ENCODE measurements at places on chromosomes 12 and 14.

DNA sequence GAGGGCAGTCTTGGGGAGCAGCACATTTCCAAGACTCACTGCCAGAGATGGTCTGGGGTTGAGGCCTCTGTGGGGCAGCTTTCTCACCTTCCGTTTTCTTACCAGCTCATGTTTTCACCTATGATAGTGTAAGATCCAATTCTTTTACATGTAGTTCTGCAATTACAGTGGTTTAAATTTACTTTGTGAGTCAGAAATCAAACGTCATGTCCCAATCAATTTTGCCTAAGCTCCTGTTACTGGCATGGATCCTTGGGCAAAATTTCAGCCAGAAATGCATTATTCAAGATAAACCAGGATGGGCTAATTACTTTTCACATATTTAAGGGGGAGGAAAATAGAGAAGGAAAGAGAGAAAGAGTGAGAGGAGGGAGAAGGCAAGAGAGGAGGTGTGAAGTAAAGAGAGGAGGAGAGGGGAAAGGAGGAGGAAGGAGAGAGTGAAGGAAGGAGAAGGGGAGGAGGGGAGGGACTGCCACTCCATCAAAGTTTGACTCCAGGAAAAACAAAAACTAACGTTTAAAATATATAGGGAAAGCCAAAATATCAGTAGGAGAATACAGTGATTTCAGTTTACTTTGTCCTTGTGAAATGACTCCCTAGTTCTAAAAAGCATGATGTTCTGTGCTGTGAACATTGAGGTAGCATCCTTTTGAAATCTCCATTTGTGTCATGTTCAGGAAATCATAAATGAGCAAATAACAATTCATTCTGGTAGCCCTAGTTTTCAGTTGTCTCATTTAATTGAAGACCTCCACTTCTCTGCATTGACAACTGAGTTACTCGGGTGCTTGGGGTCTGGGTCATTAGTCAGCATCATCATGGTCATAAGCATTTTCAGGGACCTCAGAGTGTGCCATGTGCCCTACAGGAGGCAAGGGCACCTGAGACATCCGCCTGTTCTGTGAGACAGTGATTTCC is 3.0 kb downstream of the BMAL2 start:
- no peak for DNase-seq

DNA sequence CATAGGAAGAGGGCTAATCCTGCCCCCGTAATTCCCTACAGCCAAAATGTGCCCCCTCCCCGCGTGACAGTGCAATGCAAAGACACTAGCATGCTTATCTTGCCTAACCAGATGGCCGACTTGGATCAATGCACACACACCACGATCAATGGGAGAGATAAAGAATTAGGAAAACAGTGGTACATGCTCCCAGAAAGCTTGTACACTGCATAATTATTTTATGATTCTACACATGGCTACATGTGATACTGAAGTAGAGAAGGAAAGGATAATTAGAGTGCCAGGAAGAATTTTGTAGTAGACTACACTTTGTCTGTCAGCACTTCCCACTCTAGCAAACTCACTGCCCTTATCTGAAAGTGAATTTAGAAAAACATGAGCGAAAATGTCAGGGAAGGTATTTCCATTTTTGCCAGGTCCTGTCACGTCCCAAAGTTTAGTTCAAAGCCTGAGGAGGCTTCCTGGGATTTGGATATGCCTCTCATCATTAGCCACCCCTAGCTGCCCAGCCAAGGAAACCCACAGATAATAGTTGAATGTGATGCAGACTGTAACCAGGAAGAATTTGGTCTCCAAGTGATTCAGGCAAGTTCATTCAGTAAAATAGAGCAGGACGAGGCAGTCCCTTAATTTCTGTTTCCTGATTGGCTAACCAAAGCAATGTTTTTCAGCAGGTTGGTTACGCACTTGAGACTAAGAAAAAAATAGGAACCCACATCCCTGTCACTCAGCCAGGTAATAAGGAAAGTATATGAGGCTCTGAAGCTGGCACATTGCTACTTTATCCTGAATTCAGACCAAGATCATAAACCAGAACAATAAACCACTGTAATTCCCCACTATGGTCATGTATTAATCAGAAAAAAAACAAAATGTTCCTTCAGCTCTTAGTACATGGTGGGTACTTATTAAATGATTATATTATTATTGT is 199.6 kb upstream of the OTX2 start:
- DNase-seq: peak; percentile 80

GRCh38 chr12:45655186-45655585 is 74.3 kb upstream of the ARID2 start:
- DNase-seq: no peak

- no peak for DNase-seq
Observed at GRCh38 chr12:130421896-130422295, 84.2 kb downstream of the PIWIL1 start.

DNA sequence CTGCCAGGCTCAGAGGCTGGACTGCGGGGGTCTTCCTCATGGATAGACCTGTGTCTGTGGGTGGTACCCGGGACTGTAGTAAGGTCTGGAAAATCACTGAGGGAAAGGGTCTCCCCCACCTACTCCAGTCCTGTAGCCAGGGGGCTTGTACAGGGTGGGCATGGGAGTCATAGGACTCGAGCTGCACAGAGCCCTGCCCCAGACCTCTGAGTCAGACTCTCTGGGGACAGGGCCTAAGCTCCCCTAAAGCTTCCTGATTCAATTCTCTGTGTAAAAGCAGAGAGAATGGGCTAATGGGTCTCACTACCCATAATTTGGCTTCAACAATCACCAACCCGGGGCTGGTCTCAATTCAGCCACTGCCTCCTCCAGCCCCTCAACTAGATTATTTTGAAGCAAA is 27.0 kb downstream of the LRTM2 start:
- DNase-seq: no peak

DNA sequence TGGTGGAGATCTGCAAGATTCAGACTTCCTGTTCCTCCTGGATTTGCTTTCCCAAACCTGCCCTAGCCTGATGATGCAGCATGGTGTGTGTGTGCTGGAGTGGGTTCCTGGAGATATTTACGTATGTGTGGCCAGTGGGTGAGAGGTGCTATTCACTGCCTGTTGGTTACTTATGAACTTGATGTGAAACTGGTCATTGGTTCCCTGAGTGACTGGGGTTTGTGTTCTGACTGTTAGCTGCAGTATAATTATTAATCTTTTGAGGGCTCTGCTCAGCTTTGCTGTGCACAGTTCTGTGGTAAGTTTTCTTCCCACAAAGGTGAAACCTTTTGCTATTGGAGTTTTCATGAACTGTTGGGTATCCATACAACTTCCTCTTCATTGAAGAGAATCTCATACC is 541.8 kb upstream of the FBXO33 start:
- DNase-seq: no peak

GRCh38 chr12:6896846-6897435 is 7.7 kb upstream of the LRRC23 start:
- peak; percentile 31 for DNase-seq

DNA sequence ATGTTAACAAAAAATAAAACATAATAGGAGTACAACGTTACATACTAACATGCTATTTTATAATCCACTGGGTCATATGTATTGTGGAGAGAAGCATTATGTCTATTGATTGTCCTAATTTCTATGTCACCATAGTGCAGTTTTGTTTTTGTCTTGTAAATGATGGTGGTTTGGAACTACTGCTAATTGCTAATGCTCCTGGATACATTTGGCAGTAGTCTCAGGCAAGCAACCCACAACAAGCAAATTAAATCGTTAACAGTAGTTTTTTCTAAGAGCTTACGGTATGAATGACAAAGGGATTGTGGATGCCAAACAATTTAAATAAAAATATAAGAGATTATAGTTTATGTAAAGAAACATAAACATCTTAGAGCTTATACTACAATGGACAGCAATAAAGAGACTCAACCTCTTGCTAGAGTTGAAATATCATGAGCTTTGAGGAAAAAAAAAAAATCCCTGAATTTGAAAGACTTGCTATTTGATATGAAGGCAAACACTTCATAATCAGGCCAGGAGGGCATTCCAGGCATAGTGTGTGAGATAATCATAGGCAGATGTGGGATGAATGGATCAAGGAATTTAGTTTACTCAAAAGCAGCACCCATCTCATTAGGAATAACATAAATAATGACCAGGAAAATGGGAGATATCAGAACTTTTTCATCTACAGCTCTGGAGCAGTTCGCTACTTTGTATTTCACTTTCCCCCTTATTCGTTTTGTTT is 181.3 kb downstream of the CCDC59 start:
- DNase-seq: peak; percentile 48

GRCh38 chr12:51202718-51203117 is 15.1 kb downstream of the POU6F1 start:
- DNase-seq: no peak

DNA sequence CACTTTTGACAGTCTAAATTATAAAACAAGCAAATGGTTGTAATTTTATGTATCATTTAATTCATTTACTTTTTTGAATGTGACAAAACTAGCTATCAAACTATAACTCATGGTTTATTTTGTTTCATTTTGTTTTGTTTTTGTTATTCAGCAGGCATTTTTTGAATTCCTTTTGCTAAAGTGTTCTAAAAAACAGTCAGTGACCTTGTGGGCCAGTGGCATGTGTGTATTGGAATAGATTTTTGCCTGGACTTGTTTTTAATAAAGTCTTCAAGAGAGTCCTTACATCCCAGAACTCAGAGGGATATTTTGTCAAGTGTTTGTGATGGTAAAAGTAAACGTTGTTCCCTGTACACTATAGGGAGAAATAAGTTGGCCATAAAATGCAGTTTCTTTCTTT is 369.7 kb upstream of the SYT1 start:
- DNase-seq: no peak

- no peak for DNase-seq
Observed at GRCh38 chr12:121120323-121120722, 12.4 kb upstream of the P2RX7 start.

GRCh38 chr14:57846596-57846995 is 19.3 kb downstream of the SLC35F4 start:
- no peak for DNase-seq

- DNase-seq: no peak
Observed at GRCh38 chr12:131773582-131774221, 54.5 kb upstream of the MMP17 start.

GRCh38 chr14:26527095-26527494 is 70.7 kb downstream of the NOVA1 start:
- DNase-seq: no peak

GRCh38 chr12:104671409-104672095 is 214.8 kb downstream of the CHST11 start:
- DNase-seq: no peak

DNA sequence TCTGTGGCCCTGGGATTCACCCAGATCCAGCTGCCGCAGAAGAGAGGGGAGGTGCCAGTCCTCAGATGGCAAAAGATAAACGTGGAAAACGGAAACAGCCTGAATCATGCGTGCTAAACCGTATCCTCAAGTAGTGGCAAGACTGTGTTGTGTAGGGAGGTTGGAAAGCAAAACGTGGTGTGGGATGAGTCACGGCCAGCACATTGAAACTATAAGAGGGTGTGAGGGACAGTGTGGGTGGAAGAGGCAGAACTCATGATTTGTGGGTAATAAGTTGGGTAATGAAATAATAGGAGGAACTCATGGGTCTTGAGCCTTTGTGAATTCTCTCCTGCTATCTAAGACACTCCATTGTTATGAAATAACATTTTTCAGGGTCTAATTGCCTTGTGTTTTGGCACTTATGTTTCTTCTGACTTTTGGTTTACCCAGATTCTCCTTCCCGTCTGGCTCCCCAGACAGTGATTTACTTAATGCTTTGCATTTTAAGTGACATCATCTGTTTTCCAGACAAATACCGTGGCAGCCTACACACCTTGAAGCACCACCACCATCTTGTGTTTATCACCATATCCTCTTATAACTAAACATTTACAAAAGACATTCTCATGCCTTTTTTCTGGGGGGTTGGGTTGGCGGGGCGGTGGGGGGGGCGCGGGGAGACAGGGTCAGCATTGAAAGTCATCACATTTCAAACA is 62.3 kb upstream of the PTCSC3 start:
- DNase-seq: no peak

- DNase-seq: no peak
Observed at GRCh38 chr12:111904446-111904975, 62.5 kb downstream of the MAPKAPK5 start.

GRCh38 chr12:81034926-81035325 is 43.0 kb upstream of the ACSS3 start:
- no peak for DNase-seq

- no peak for DNase-seq
Observed at GRCh38 chr14:33714527-33715226, 236.2 kb downstream of the EGLN3 start.

- no peak for DNase-seq
Observed at GRCh38 chr14:93045211-93045674, 70.5 kb downstream of the ITPK1 start.

DNA sequence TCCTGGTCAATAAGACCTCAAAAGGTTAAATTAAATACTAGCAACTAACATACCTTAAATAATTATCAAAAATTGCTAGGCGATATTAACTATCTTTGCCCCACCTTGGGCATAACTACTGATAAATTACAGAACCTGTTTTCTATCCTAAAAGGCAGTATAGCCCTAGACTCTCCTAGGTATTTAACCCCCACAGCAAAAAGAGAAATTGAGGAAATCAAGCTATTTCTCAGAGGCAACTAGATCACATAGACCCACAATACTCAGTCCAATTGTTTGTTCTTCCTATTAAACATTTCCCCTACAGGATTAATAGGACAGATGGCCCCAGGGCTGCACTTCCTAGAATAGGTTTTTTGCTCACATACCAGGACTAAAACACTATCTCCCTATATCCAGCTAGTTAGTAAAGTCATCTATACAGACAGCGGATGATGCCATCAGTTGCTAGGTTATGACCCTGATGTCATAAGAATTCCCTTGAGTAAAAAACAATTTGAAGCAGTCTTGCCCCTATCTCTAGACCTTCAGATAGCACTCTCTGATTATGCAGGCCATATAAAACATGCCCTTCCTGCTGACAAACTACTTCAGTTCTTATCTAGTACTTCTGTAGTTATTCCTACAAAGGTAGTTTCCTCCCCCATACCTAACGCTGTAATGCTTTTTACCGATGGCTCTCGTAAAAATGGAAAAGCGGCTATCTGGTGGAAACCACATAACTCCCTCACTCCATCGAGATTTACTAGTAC is 118.4 kb downstream of the PPHLN1 start:
- no peak for DNase-seq

All from NCI-H2171 (cell line).